ENCODE measurements at places on chromosomes 4 and X. TPM values are rescaled to one million over a fixed set of nuclear protein-coding genes. Genes with fewer than 3 reads are reported as not detected.

DNA sequence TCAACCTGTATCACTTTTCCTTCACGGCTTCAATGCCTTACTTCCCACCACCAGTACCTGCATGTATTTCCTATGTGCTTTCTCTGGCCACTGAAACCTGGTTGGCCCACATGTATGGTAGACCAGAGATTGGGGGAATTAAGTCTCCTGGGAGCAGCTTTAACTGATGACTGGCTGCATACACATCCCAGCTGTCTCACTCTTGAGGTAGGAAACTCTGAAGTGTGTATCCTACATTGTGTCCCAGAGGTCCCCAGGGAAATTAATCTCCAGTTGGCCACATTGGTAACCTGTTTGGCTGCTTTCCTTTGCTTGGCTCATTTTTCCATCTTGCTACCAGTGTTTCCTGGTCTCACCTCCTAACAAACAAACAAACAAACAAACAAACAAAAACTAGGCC lies 124.4 kb downstream of the ZNF827 start:
- no peak for DNase-seq

GRCh38 chr4:110626532-110627153 lies 3.8 kb upstream of the PITX2 start:
- no peak for DNase-seq

- no peak for DNase-seq
Observed at GRCh38 chr4:87651941-87652340, 1.9 kb downstream of the DMP1 start.

DNA sequence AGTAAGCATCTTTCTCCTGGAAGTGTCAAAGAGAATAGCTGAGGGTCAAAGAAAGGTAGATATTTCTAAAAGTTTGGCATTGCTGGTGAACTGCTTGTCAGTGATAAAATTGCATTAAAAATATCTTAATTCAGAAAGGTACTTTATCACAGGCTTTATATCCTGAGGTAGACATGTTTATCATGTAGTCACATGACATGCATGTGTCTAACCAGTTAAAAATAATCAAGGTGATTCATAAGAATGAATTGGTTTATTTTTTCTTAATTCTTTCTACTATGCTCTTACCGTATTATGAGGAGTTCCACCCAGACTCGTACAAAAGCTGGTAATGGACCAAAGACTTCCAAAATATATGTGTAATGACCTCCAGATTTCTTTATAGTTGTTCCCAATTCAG lies 6.1 kb downstream of the SLC7A11 start:
- DNase-seq: no peak

GRCh38 chr4:157280673-157281072 lies 60.1 kb downstream of the GRIA2 start:
- no peak for DNase-seq

DNA sequence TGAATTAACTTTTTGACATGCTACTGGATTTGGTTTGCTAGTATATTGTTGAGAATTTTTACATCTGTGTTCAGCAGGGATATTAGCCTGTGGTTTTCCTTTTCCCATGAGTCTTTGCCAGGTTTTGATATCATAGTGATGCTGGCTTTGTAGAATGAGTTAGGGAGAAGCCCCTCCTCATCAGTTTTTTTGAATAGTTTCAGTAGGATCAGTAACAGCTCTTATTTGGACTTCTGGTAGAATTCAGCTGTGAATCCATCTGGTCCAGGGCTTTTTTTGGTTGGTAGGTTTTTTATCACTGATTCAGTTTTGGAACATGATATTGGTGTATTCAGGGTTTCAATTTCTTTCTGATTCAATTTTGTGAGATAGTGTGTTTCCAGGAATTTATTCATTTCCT lies 790.4 kb upstream of the GRID2 start:
- DNase-seq: no peak

DNA sequence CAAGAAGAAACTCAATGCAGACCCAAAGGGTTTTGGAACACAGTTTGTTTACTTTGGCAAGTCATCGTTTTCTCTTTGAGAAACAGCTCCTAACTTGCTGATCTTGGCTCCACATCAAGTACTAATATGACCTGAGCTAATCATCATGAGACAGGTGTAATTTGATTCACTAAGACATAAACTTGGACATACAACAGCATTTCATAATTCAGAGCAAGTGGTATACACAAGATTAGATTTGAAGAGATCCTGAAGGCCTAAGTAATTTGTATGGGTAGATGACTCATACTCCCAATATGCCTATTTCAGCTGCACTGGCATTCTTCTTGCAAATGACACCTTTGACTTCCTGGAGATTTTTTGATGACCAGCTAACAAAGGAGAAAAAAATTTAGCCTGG lies 1521.7 kb downstream of the RPA4 start:
- DNase-seq: no peak

DNA sequence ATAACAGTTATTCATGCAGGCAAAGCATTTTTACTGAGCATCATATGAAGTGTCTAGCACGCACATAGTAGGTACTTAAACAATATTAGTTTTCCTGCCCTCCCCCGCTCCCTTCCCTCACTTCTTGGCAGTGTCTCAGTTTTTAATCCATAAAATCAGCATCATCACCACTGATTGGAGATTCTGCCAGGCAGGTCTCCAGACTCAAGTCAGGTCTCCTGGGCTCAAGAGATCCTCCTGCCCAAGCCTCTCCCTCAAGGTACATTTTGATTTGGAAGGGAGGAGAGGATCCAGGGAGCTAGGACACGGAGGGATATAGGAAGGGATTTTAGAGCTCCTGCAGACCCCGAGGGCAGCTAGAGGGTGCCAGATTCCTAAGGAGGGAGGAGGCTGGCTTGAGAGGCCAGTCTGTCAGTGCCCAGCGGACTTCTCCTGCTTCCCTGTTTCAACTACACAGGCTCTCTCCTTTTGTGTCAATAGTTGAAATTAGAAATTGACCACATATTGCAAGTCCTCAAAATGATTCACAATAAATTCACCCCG lies 4.4 kb upstream of the FAT1 start:
- no peak for DNase-seq

The HAND2 gene
- 0.93 TPM for polyA plus RNA-seq

The HMGN5 gene
- polyA plus RNA-seq: 7.4 TPM
